Heart right ventricle (tissue), 16 donors: ENCODE measurements at places on chromosomes 12 and 14. TPM values are rescaled to one million over a fixed set of nuclear protein-coding genes. Genes with fewer than 3 reads are reported as not detected.

GRCh38 chr14:25826105-25826504 lies 771.7 kb downstream of the NOVA1 start:
- no peak for DNase-seq

- no peak for DNase-seq
Measured at GRCh38 chr12:116166306-116166705, 111.2 kb downstream of the MED13L start.

DNA sequence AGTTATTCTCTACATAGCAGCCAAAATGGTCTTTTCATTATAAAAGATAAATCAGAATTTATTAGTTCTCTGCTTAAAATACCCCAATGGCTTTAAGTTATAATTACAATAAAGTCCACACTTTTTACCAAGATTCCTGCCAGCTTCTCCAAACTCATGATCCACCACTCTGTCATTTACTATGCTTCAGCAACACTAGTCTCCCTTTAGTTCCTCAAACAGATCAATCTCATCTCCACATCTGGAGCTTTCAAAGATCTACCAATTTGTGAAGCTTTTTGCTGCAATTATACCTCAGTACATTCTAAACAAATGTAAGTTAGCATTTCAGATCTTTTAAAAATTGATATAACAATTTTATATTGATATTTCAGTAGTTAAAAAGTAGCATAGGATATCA lies 24.9 kb downstream of the CATSPERB start:
- DNase-seq, result no peak

Gene SPTB
- polyA plus RNA-seq, result 64.7 TPM

Gene NINJ2
- polyA plus RNA-seq, result 4.6 TPM

Gene SYCP3
- polyA plus RNA-seq, result 0.22 TPM

Gene CPNE6
- polyA plus RNA-seq, result not detected

Gene BRMS1L
- 2.9 TPM for polyA plus RNA-seq

Gene DNAJC22
- polyA plus RNA-seq, result not detected

Gene B4GALNT3
- polyA plus RNA-seq, result 58.7 TPM

Gene PLBD1
- polyA plus RNA-seq, result 10.9 TPM
